A673 (cell line): ENCODE measurements at places on chromosomes 11 and 22. TPM values are rescaled to one million over a fixed set of nuclear protein-coding genes. Genes with fewer than 3 reads are reported as not detected.

DNA sequence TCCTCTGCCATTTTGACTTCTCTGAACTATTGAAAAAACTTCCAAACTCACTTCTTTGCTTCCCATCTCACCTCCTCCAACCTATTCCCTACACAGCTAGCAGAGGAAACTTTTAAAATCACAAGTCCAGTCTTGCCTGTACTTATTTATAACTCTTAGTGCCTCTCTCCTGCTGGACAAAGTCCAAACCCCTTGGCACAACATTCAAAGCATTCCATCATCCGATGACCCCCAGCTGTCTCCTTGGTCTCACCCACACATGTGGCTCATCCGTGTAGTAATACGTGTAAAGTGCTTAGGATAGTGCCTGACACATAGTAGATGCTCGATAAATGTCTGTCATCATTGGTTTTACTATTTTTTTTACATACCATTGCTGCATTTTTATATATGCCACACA lies 101.4 kb downstream of the PARVA start:
- no peak overlapping the region for H3K4me3 ChIP-seq
- no peaks in the 10 kb centered on the region for H3K36me3 ChIP-seq
- no peaks in the 10 kb centered on the region for H3K27me3 ChIP-seq

- H3K36me3 ChIP-seq, result no peaks in the 10 kb centered on the region
- H3K4me1 ChIP-seq, result no peaks in the 10 kb centered on the region
- no peak overlapping the region for H3K4me3 ChIP-seq
- no peak overlapping the region for H3K27ac ChIP-seq
- no peaks in the 10 kb centered on the region for H3K27me3 ChIP-seq
These were observed 735.9 kb downstream of the NTM start for GRCh38 chr11:132106096-132106982.

DNA sequence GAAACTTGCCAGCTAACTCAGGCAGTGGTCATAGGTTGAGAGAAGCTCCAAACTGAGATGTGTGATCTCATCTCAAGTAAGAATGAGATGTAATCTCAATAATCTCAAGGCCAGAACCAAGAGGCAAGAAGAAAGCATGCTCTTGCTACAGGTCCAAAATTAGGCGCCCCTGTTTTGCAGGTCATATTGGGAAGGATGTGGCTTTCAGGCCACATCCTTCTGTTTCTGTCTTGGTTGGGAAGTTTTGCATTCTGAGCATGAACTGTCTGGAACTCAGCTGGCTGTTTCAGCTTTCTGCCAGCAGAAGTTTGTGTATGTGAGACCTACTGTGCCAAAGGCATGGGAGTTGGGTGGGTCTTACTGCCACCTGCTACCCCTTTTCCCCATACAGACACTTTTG lies 67.5 kb upstream of the MS4A8 start:
- H3K4me1 ChIP-seq, result no peaks in the 10 kb centered on the region
- no peak for DNase-seq
- no peaks in the 10 kb centered on the region for H3K27me3 ChIP-seq
- H3K36me3 ChIP-seq, result no peaks in the 10 kb centered on the region

The RASSF10 gene
- 0.15 TPM in 1 of 2 replicates, not detected in the other for total RNA-seq

DNA sequence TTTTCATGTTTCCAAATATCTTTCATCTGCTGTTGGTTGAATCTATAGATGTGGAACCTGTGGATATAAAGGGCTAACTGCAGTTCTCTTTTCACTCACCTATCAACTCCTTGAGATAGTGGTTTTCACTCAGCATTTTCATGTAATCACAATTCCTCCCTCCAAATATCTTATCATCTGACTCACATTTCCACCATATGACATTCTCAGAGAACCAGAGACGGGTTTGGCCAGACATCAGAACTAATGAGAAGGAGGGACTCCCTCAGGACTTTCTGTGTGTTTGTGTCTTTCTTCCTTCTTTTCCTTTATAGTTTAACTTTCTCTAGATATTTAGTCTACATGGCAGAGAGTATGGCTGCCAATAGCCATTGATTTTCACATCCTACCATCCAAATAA lies 134.8 kb upstream of the DDI1 start:
- H3K4me1 ChIP-seq, result peaks cover 5% of the 10 kb centered on the region
- DNase-seq, result no peak
- no peak overlapping the region for H3K27ac ChIP-seq
- no peak overlapping the region for H3K4me3 ChIP-seq
- no peaks in the 10 kb centered on the region for H3K36me3 ChIP-seq
- H3K27me3 ChIP-seq, result no peaks in the 10 kb centered on the region

DNA sequence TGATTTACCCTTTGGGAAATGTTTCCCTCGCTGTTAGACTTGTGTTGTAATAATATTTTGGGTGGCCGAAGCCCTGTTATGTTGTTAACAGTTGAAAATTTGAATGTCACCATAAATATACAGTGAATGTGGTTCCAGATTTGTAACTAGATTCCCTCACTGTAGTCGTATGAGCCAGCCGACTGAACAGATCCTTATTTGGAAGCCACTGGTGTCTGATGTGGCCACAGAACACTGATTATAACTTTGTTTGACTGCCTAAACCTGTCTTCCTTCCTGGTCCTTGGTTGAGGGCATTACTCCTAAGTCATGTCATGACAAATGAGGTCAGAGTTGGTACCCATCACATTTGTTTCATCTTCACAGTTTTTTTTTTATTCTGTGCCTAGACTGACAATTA lies 45.4 kb downstream of the YAP1 start:
- H3K27me3 ChIP-seq, result no peaks in the 10 kb centered on the region
- no peak overlapping the region for H3K27ac ChIP-seq
- H3K4me3 ChIP-seq, result no peak overlapping the region
- peaks cover 49% of the 10 kb centered on the region for H3K4me1 ChIP-seq
- DNase-seq, result no peak
- H3K36me3 ChIP-seq, result no peaks in the 10 kb centered on the region

GRCh38 chr22:40578171-40578570 lies 58.3 kb downstream of the MRTFA start:
- H3K27me3 ChIP-seq, result no peaks in the 10 kb centered on the region
- H3K4me1 ChIP-seq, result no peaks in the 10 kb centered on the region

The SPI1 gene
- total RNA-seq, result not detected in 2 replicates

- H3K4me3 ChIP-seq, result peak overlapping the region; percentile 52
- no peaks in the 10 kb centered on the region for H3K4me1 ChIP-seq
- DNase-seq, result no peak
- no peaks in the 10 kb centered on the region for H3K36me3 ChIP-seq
- H3K27ac ChIP-seq, result peak overlapping the region; percentile 2
These were observed 868 bp upstream of the SYCE3 start for GRCh38 chr22:50563413-50564160.

The OTOG gene
- total RNA-seq, result not detected in 2 replicates

The CCDC81 gene
- 0.98 and 1.1 TPM in 2 replicates for total RNA-seq

DNA sequence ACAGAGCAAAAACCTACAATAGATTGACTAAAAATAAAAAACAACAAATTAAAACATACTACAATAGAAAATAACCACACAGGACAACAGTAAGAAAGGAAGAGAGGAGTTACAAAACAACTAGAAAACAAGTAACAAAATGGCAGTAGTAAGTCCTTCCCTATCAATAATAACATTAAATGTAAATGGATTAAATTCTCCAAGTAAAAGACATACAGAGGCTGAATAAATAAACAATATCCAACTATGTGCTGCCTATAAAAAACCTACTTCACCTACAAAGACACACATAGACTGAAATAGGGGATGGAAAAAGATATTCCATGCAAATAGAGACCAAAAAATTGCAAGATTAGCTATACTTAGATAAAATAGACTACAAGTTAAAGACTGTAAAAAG lies 57.0 kb upstream of the RASSF10 start:
- no peaks in the 10 kb centered on the region for H3K36me3 ChIP-seq
- H3K4me3 ChIP-seq, result no peak overlapping the region
- no peaks in the 10 kb centered on the region for H3K27me3 ChIP-seq
- DNase-seq, result no peak

GRCh38 chr11:102589047-102589459 lies 36.1 kb downstream of the MMP20 start:
- no peaks in the 10 kb centered on the region for H3K27me3 ChIP-seq
- no peak overlapping the region for H3K27ac ChIP-seq
- no peaks in the 10 kb centered on the region for H3K4me1 ChIP-seq
- no peaks in the 10 kb centered on the region for H3K36me3 ChIP-seq
- DNase-seq, result no peak

GRCh38 chr11:47376107-47376524 lies 2.2 kb downstream of the SPI1 start:
- no peak overlapping the region for H3K27ac ChIP-seq
- no peak overlapping the region for H3K4me3 ChIP-seq
- no peak for DNase-seq
- H3K27me3 ChIP-seq, result no peaks in the 10 kb centered on the region

The GRK3 gene
- total RNA-seq, result 2.0 and 3.2 TPM in 2 replicates

- no peak for DNase-seq
- H3K27me3 ChIP-seq, result no peaks in the 10 kb centered on the region
- no peaks in the 10 kb centered on the region for H3K36me3 ChIP-seq
These were observed 199.5 kb downstream of the TENM4 start for GRCh38 chr11:79241205-79241851.

The KCNK4 gene
- total RNA-seq, result 0.26 TPM in 1 of 2 replicates, not detected in the other

DNA sequence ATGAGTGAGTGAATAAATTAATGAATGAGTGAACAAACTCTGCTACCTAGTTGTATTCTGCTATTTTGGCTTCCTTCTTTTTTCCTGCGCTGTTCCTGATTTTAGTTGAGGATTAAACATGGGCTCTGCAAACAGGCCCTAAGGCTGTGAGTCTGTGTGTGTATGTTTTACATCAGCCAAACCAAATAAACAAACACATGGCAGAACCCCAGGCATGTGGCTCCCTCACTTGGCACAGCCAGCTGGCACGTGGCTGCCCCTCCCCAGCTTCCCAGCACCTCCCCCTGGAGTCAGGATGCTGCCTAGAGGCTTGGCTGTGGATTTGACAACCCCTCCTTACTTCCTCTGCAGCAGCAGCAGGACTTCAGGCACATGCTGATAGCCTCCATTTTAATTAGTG lies 593.2 kb downstream of the INSC start:
- H3K36me3 ChIP-seq, result no peaks in the 10 kb centered on the region
- no peak overlapping the region for H3K4me3 ChIP-seq
- H3K27me3 ChIP-seq, result no peaks in the 10 kb centered on the region

GRCh38 chr11:27058456-27058855 lies 17.8 kb downstream of the BBOX1 start:
- no peak overlapping the region for H3K4me3 ChIP-seq
- H3K36me3 ChIP-seq, result no peaks in the 10 kb centered on the region
- H3K27ac ChIP-seq, result no peak overlapping the region

- no peak for DNase-seq
- H3K27ac ChIP-seq, result no peak overlapping the region
- H3K27me3 ChIP-seq, result no peaks in the 10 kb centered on the region
- no peaks in the 10 kb centered on the region for H3K36me3 ChIP-seq
- peaks cover 35% of the 10 kb centered on the region for H3K4me1 ChIP-seq
- H3K4me3 ChIP-seq, result no peak overlapping the region
These were observed 39.4 kb downstream of the ZBTB16 start for GRCh38 chr11:114098927-114099326.

GRCh38 chr22:42813501-42813900 lies 43.6 kb downstream of the ARFGAP3 start:
- no peaks in the 10 kb centered on the region for H3K27me3 ChIP-seq
- peaks cover 17% of the 10 kb centered on the region for H3K36me3 ChIP-seq
- no peak for DNase-seq
- H3K4me1 ChIP-seq, result no peaks in the 10 kb centered on the region
- H3K4me3 ChIP-seq, result no peak overlapping the region

- no peaks in the 10 kb centered on the region for H3K36me3 ChIP-seq
- no peak for DNase-seq
- H3K27ac ChIP-seq, result no peak overlapping the region
- no peaks in the 10 kb centered on the region for H3K4me1 ChIP-seq
These were observed 863 bp upstream of the TPBGL start for GRCh38 chr11:75239531-75240290.

The KDELR3 gene
- 4.0 and 6.5 TPM in 2 replicates for total RNA-seq

GRCh38 chr22:24338726-24339451 lies 68.3 kb downstream of the SPECC1L start:
- H3K36me3 ChIP-seq, result peaks cover 63% of the 10 kb centered on the region
- no peaks in the 10 kb centered on the region for H3K4me1 ChIP-seq
- no peak overlapping the region for H3K27ac ChIP-seq
- H3K4me3 ChIP-seq, result no peak overlapping the region

GRCh38 chr11:124669193-124669592 lies 4.3 kb downstream of the SIAE start:
- H3K4me3 ChIP-seq, result no peak overlapping the region
- H3K4me1 ChIP-seq, result no peaks in the 10 kb centered on the region
- no peaks in the 10 kb centered on the region for H3K27me3 ChIP-seq
- no peaks in the 10 kb centered on the region for H3K36me3 ChIP-seq
- DNase-seq, result peak; percentile 46

GRCh38 chr11:38553148-38553547 lies 1955.1 kb upstream of the RAG2 start:
- no peak overlapping the region for H3K27ac ChIP-seq
- H3K4me1 ChIP-seq, result peaks cover 10% of the 10 kb centered on the region
- no peaks in the 10 kb centered on the region for H3K27me3 ChIP-seq
- no peaks in the 10 kb centered on the region for H3K36me3 ChIP-seq
- no peak overlapping the region for H3K4me3 ChIP-seq

GRCh38 chr11:8252388-8252787 lies 11.3 kb downstream of the LMO1 start:
- H3K4me1 ChIP-seq, result no peaks in the 10 kb centered on the region
- H3K36me3 ChIP-seq, result no peaks in the 10 kb centered on the region
- no peak overlapping the region for H3K27ac ChIP-seq
- H3K27me3 ChIP-seq, result peaks cover 41% of the 10 kb centered on the region

DNA sequence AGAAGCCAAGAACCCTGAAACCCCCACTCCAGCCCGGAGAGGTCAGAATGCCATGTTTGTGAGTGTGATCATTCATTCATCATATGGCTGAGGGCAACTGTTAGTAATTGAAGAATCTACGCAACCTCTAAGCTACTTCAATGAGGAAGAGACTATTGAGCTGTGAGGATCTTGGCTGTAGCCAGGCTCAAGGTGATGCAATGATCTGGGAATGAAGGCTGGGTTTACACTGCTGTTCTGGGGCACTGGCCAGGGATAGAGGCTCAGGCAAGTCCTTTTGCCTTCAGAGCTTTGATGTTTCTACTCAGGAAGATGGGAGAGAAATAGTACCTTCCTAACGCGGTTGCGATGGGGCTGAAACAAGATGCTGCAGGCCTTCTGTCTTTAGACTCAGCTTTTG lies 12.9 kb downstream of the CRYBB2 start:
- H3K4me1 ChIP-seq, result no peaks in the 10 kb centered on the region
- H3K27ac ChIP-seq, result no peak overlapping the region
- no peaks in the 10 kb centered on the region for H3K36me3 ChIP-seq
- no peak for DNase-seq

DNA sequence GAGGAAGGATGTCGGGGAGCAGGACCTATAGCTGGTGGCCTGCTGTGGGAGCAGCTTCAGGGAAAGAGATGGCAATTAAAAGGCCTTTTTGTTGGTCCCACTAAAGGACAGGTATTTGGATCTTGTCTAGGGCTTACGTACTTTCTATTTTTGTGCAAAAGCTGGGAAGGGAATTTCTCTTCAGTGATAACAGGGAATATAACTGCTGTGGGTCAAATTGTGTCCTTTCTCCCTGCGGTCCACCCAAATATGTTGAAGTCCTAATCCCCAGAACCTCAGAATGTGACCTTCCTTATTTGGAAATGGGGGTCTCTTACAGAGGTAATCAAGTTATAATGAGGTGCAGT lies 14.0 kb downstream of the HSPA8 start:
- H3K4me1 ChIP-seq, result no peaks in the 10 kb centered on the region
- H3K27me3 ChIP-seq, result no peaks in the 10 kb centered on the region
- no peak overlapping the region for H3K4me3 ChIP-seq
- no peaks in the 10 kb centered on the region for H3K36me3 ChIP-seq
- no peak overlapping the region for H3K27ac ChIP-seq
- DNase-seq, result no peak

The CRYBB1 gene
- total RNA-seq, result not detected in 2 replicates

- H3K4me3 ChIP-seq, result no peak overlapping the region
- no peaks in the 10 kb centered on the region for H3K27me3 ChIP-seq
- no peaks in the 10 kb centered on the region for H3K36me3 ChIP-seq
- H3K4me1 ChIP-seq, result no peaks in the 10 kb centered on the region
- no peak for DNase-seq
These were observed 25.4 kb downstream of the TPBGL start for GRCh38 chr11:75265851-75266531.
